ENCODE measurements at places on chromosomes 6 and 20. TPM values are rescaled to one million over a fixed set of nuclear protein-coding genes. Genes with fewer than 3 reads are reported as not detected.

GNRH2 gene
- 0.09 TPM for total RNA-seq

DNAH8 gene
- 0.09 TPM for total RNA-seq

TMEM74B gene
- not detected for total RNA-seq

VWA7 gene
- total RNA-seq, result 0.28 TPM

CABLES2 gene
- 0.74 TPM for total RNA-seq

PNPLA1 gene
- under 0.01 TPM for total RNA-seq

PEX7 gene
- total RNA-seq, result 7.3 TPM

SLC17A3 gene
- not detected for total RNA-seq

SNAP25 gene
- 3.7 TPM for total RNA-seq

RCAN2 gene
- total RNA-seq, result 3.7 TPM

TRIM10 gene
- total RNA-seq, result not detected

CFAP206 gene
- total RNA-seq, result 0.09 TPM

ARHGAP40 gene
- not detected for total RNA-seq

AIF1 gene
- total RNA-seq, result not detected

PDYN gene
- total RNA-seq, result not detected

DEFB132 gene
- total RNA-seq, result not detected

SRMS gene
- not detected for total RNA-seq

HLA-F gene
- 2.6 TPM for total RNA-seq

NCOA5 gene
- 5.0 TPM for total RNA-seq

ADTRP gene
- 3.5 TPM for total RNA-seq

SLC22A7 gene
- total RNA-seq, result not detected

CLPSL1 gene
- total RNA-seq, result not detected

MCM3 gene
- 14.1 TPM for total RNA-seq

LRRC73 gene
- total RNA-seq, result 0.65 TPM

LY6G6F gene
- total RNA-seq, result not detected

FRMD1 gene
- not detected for total RNA-seq

LPA gene
- total RNA-seq, result not detected

GPR6 gene
- not detected for total RNA-seq

IMPG1 gene
- total RNA-seq, result not detected

PARD6B gene
- 0.37 TPM for total RNA-seq

SYTL3 gene
- 4.2 TPM for total RNA-seq

CPNE5 gene
- 0.55 TPM for total RNA-seq

TSBP1 gene
- total RNA-seq, result not detected

PRIM2 gene
- total RNA-seq, result 54.0 TPM

CALHM4 gene
- total RNA-seq, result not detected

SALL4 gene
- total RNA-seq, result 0.28 TPM

NTSR1 gene
- 0.09 TPM for total RNA-seq

IL17F gene
- not detected for total RNA-seq

SAMD3 gene
- 11.8 TPM for total RNA-seq

GLP1R gene
- not detected for total RNA-seq

UST gene
- total RNA-seq, result 35.4 TPM

ATP5F1E gene
- 31.0 TPM for total RNA-seq

ENPP5 gene
- 0.46 TPM for total RNA-seq

MAPK14 gene
- 36.4 TPM for total RNA-seq

HSPA1L gene
- total RNA-seq, result 1.7 TPM

FLOT1 gene
- total RNA-seq, result 90.2 TPM

DSTN gene
- 215 TPM for total RNA-seq

MCCD1 gene
- total RNA-seq, result not detected

ANGPT4 gene
- not detected for total RNA-seq

SLA2 gene
- not detected for total RNA-seq

PRDM1 gene
- total RNA-seq, result 1.2 TPM
